ENCODE measurements at places on chromosomes 4 and X.
A peak's percentile ranks its signal among the peaks of the same experiment; 100 is the strongest.

GRCh38 chrX:9352694-9353411, 112.0 kb upstream of the TBL1X start:
- no peak for DNase-seq

DNA sequence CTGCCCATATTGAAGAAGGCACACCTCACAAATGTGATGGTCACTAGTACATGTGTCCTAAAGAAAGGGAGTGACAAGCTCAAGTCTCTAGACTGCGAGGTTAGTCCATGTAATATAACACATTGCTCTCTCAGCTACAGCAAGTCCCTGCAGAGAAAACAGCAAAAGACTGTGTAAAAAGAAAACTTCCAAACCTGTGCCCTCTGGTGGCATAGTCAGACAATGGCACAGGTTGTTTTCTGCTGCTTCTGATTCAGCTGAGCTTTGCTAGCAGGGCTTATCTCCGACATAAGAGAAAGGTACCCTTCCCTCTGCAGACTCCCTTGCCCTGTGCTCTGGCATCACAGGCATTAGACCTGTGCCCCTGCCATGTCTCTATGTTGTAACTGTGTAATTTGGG, 1.4 kb upstream of the SERPINA7 start:
- DNase-seq = no peak

DNA sequence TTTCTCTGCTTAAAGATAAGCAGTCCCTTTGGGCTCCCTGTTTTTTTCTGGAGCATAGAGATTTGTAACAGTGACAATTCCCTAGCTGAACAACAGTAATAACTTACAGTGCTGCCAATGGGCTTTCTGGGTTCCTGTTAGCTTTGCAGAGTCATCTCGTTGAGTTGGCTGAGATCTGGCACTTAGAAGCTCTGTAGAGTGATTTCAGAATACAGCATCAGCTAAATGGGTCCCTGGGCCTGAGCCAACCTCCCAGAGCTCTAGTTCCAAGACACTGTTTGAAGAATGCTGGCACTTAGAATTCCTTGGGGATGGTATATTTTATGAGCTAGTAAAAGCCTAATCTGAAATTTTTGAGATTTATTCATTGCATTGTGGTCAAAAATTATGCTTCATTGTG, 43.5 kb upstream of the SERTM2 start:
- no peak for DNase-seq

DNA sequence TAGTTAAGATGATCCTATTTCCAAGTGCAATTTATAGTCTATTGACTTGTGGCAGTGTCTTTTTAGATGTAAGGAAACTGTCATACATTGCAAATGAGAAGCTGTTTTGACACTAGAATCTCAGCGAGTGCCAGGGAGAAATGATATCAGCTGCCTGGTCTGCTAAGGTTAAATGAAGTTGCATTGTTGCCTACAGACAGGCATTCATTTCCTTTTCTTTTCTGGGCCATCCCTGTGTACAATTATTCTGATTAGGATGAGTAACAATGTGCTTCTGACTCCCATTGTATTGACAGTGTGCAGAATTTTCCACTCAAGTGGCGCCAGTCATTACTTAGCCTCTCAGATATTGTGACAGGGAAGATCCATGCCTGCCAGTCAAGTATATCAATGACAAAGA, 231.2 kb downstream of the GPAT3 start:
- no peak for DNase-seq

DNA sequence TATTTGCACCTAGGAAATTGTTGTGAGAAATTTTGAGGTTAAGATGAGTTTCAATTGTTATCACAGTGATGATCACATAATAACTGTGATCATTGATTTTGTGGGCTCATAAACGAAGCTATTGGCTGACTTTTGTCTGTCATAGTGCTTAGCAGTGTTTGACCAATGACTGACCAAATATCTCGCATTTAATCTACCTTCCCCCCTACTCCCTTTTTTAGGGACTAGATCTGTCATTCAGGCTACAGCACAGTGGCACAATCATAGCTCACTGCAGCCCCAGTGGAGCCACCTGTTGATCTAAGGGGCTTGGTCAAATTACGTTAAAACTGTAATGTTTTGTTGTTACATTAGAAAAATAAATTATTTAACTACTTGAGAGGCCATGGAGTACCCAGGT, 1.5 kb downstream of the FUNDC2 start:
- DNase-seq = no peak

GRCh38 chrX:103782640-103783039, 6.0 kb downstream of the PLP1 start:
- DNase-seq = no peak

- peak; percentile 1 for DNase-seq
Measured at GRCh38 chr4:47704693-47705325, 133.1 kb downstream of the CORIN start.

GRCh38 chrX:153725039-153725831, 579 bp downstream of the ABCD1 start:
- DNase-seq = no peak

DNA sequence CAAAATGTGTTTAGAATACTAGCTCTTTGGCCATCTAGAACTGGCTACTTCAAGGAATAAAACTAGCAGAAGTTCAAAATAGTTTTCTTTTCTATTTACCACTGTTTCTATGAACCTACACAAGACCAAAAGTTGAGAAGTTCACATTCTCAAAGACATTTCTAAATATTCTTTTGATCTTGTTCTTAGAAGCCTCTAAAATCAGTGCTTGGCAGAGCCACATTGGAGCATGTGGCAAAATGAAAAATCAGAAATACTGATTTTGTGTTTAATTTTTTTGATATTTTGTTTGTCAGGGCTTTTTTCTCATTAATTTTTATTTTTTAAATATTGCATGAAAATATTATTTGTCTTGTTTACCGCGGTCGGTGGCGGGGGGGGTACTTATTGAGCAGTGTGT, 853.8 kb upstream of the INTU start:
- no peak for DNase-seq

All from stimulated activated CD4-positive, alpha-beta T cell treated with anti-CD3 and anti-CD28 coated beads, TNF-alpha, amount 100 ng/mL, for 48 hours (primary cell).